Substantia nigra (tissue), 51 donors: ENCODE measurements at places on chromosomes 6 and 20.

GRCh38 chr6:22049002-22049401, 247.8 kb downstream of the PRL start:
- DNase-seq = no peak

DNA sequence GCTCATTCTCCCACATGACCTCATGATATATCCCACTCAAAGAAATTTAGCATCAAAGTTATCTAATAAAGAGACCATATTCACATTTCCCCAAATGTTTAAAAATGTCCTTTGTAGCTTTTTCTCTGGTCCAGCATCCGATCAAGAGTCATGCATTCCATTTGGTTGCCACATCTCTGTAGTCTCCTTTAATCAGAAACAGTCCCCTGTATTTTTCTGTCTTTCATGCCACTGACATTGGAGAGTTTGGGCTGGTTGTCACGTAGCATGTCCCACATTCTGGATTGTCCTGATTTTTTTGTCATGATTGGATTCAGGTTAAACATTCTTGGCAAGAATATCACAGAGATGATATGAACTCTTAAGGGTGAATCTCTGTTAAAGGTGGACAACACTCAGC, 55.7 kb downstream of the SNX5 start:
- no peak for DNase-seq

GRCh38 chr6:6484681-6485080, 103.8 kb upstream of the LY86 start:
- DNase-seq = no peak

DNA sequence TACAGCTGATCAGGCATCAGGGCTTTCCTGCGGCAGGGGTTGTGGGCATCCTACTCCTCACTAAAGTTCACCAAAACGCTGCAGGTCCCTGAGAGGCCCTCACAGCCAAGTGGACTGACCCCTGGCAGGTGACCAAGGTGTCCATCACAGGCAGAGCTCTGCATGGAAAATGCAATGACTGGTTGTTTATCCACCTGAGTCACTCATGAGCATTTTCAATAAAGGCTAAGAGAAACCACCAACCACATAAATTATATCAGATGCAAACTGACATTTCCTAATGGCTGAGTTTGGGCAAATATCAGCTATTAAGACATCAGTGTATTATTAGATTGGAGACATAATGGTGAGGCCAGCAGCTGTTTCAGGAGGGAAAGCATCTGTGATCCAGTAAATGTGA, 152.7 kb upstream of the SYNDIG1 start:
- DNase-seq = no peak

GRCh38 chr6:90025523-90026061, 131.3 kb downstream of the GJA10 start:
- DNase-seq = no peak

GRCh38 chr6:23414051-23414445, 712.0 kb upstream of the NRSN1 start:
- DNase-seq = no peak

- DNase-seq = no peak
Observed at GRCh38 chr6:87762116-87762515, 60.1 kb upstream of the AKIRIN2 start.

GRCh38 chr20:60224914-60225313, 266.7 kb downstream of the CDH26 start:
- DNase-seq = no peak

- DNase-seq = no peak
Observed at GRCh38 chr6:32097364-32097763, 11.8 kb downstream of the TNXB start.

DNA sequence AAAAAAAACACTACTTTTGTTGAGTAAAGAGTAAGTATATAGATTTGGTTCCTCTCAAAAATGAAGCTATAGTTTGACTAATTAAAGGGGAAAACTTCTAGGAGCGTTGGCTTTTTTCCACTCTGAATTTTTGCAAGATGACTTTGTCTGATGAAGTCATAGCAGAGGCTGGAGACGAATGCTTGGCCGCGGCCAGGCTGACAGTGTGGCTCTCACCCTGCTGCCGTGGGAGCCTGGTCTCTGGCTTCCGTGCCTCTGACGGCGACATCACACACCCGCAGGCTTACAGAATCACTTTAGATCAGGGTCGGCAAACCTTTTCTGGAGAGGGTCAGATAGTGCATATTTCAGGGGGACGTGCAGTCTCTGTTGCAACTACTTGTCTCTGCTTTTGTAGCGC, 145.0 kb downstream of the PHACTR3 start:
- peak; percentile 35 for DNase-seq

DNA sequence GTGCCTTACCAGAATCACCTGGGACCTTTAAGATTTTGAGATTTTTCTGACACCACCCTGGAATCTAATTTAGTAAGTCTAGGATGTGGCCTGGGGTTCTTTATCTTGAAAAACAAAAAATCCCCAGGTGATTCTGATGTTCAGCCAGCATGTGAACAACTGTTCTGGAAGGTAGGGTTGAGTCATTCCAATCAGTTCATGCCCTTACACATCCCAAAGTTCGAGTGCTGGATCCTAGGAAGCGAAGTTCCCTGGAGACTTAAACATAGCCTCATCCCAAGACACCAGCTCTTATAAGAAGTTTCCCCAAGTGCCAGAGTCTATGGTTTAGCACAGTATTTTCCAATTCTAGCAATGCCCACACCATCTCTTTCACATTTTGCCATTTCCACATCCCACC, 6.3 kb upstream of the TSHZ2 start:
- no peak for DNase-seq

- no peak for DNase-seq
Observed at GRCh38 chr20:44143936-44144335, 43.1 kb downstream of the JPH2 start.

GRCh38 chr6:80967609-80968008, 784.9 kb downstream of the TENT5A start:
- no peak for DNase-seq

DNA sequence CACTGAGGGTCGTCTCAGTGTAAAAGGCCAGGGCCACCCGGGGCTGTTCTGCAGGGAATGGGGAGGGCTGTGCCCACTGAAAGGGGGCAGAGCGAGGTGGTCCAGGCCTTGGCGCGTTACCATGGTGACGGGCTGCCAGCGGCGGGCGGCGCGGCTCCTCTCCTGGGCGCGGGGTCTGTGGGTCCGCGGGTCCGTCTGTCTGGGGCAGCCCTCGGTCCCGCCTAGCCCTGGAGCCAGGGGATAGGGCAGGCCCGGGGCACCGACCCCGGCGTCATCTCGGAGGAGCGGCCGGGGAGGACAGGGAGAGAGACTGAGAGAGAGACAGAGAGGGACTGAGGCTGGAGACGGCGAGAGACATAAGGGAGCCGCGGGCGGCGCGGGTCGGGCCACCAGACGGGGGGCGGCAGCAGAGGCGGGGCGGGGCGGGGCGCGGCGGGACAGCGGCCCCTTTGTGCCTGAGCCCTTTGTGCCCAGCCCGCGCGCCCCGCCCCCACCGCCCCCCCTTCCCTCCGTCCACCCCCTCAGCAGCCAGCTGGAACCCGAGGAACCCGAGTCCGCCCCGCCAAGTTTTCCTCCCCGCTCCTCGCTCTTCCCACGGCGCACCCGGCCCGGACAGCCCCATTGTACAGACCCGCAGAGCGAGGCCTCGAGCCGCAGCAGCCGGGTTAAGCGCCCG, at the start of gene KIAA1755:
Gene KIAA1755, minus strand, starts transcription at position 358 of the 676 bp plus-strand sequence. Its CDS starts 235 bp downstream, at position 123.
- peak; percentile 82 for DNase-seq

DNA sequence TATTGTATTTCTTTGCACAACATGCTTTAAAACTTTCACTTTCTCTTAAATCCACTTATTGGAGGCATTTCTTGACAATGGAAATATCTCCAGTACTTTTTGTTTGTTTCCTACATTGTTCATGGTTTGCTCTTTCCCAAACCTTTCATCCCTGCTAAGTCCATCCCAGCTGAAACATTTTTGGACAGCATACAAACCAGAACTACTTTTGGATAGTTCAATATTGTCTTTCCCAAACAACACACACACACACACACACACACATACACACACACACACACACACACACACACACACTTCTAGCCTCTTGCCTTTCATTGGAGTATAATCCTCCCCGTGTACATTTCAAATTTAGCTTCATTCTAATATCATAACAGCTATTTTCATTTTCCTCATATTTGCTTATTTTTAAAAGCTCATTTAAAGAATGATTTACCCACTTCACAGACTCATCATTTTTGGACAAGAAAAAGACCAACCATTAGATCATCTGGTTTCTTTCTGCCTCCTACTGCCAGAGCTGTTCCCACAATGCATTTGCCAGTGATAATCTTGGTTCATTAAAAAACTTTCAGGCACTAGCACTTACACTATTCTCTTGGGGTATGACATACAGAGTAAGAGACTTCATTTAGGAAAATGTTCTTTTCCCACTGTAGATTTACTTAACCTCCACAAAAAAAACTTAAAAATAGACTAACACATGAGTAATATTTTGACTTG, 248.1 kb downstream of the CD109 start:
- no peak for DNase-seq

DNA sequence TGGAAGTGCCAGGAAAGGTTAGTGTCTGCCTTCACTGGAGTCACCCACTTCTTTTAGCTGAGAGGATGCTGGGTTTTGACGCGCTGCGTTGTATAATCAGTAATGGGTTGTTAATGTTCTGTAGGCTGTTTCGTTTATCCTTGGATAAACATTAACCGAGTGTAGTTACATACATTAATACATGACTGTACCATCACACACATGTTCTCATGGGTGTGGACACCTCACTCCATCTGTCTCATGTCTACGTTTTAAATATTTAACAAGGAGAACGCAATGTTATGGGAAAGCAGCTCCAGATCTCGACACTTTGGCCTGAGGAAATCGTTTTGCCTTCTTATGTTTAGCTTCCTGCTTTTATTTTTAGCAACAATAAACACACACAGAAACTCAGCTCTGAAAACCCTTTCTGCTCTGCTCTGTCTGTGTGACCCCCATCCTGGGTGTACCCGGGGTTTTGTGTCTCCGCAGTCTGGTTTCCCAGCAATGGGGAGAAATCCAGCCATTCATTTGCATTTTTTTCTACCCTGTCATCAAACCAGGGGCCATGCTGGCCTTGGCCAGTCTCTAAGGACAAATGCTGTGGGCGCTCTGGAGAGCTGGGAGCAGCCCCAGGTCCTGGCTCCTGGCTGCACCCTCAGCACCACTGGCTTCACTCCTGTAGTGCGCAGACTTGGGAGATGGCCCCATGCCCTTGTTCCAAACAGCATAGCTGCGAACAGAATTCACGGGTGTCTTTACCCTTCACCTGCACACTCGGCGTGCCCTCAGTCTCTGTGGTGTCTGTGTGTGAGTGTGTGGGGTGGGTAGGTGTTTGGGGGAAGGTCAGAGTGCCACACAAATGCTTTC, 110.8 kb downstream of the ERMARD start:
- DNase-seq = no peak

DNA sequence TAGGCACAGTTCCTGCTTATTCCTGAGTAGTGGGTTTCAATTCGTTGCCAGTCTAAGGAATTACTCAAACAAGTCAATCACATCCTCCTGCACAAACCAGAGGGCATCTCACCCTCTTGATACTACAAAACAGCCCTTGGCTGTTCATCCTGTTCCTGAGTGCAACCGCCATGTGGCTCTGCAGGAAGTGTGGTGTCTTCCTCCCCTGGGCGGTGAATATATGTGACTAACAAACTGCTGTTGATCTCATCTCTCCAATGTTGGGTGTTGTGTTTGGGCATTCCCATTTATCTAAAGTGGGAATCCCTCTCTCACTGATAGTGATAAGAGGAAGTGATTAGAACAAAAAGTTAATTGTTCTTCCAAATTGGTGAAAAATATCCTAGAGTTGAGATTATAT, 163.0 kb downstream of the TBX18 start:
- DNase-seq = no peak

DNA sequence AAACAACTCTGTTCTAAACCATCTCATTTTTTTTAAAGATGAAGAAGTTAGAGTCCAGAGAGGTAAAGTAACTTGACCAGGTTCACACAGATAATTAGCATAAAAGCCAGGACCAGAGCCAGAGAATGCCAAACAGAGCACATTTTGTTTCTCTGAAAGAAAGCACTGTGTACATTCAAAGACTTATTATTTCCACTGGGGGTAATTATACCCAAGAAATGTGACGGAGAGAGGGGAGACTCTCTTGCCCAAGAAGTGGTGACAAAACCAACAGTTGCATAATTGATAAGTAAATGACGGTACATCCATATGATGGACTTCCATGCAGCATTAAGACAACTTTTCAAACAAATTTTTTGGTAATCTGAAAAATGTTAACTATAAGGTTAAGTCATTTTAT, 111.6 kb downstream of the RTN4IP1 start:
- no peak for DNase-seq
